Naive thymus-derived CD8-positive, alpha-beta T cell (primary cell): ENCODE measurements at places on chromosomes 1 and 21.

GRCh38 chr1:27515626-27516025, 25.7 kb upstream of the WASF2 start:
- no peak for DNase-seq

DNA sequence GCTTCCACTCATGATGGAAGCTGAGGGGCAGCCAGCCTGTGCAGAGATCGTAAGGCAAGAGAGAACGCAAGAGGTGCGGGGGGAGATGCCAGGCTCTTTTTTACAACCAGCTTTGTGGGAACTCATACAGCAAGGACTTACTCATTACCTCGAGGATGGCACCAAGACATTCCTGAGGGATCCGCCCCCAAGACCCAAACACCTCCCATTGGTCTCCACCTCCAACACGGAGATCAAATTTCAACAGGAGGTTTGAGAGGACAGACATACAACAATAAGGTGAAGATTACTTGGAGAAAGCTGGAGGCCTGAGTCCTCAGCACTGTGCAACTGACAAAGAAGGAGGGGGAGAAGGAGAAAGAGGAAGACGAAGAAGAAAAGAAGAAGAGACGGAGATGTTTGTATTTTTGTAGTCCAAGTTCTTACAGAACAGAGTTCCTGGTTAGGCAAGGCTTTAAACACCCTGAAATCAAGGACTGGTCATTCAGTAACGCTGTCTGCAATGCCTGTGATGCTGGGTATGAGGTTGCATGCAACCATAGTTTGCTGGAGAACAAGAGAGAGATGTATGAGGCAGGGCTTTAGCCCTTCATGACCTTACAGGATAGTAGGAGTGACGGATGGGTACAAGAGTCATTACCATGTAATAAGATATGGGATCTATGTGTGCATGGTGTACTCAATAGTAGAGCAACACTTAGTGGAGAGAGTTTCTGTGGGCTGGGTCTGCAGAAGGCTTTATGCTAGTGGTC, 19.7 kb upstream of the GALNT2 start:
- DNase-seq, result no peak

GRCh38 chr1:180213401-180214170, 16.5 kb upstream of the LHX4 start:
- DNase-seq, result no peak

DNA sequence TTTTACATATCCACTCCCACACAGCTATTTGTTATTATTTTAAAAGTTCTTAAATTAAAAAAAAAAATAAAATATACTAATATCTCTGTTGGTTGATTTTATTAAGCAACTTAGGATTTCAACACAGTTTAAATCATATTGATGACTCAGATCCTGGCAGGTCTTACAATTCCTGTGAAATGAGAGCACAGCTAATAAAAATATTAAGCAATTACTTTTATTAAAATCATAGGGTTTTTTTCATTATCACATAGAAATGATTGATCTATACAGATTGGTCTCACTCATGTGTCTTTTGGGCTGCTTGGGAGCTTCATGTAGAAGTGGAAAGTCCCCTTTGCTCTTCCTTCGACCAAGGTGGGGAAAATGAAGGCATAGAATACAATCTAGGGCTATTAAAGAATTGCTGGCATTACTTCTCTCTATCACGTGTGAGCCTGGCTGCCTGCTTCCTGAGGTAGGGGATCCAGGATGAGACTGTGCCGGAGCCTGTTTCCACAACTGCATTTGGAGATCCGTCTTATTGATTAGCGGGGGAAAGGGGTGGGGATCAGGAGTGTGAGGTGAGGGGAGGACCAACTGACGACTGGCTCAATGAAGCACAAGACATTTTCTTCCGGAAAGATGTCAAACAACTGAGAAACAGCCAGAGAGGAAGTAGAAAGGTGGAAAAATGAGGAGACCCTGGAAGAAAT, 858.0 kb downstream of the USP25 start:
- DNase-seq, result no peak

- no peak for DNase-seq
Observed at GRCh38 chr21:36962098-36962780, 4.2 kb downstream of the HLCS start.

GRCh38 chr1:151990856-151991198, 2.8 kb downstream of the S100A10 start:
- DNase-seq, result no peak

DNA sequence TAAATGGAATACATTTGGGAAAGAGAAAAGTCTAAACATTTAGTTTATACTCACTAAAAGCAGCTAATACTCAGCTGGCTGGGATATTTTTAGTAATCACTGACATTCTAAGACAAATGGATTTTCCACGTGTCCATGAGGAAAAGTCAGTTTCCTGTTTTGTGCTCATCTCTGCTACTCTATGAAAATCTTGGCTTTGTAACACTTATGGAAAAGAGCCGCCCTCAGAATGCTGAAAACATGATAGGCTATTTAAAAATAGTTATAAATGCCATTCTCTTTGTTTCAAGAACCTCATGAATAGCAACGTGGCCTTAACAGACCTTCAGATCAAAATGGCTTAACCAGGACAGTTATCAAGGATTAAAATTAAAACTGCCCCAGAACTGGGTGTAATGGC, 29.9 kb downstream of the MRAP start:
- no peak for DNase-seq

DNA sequence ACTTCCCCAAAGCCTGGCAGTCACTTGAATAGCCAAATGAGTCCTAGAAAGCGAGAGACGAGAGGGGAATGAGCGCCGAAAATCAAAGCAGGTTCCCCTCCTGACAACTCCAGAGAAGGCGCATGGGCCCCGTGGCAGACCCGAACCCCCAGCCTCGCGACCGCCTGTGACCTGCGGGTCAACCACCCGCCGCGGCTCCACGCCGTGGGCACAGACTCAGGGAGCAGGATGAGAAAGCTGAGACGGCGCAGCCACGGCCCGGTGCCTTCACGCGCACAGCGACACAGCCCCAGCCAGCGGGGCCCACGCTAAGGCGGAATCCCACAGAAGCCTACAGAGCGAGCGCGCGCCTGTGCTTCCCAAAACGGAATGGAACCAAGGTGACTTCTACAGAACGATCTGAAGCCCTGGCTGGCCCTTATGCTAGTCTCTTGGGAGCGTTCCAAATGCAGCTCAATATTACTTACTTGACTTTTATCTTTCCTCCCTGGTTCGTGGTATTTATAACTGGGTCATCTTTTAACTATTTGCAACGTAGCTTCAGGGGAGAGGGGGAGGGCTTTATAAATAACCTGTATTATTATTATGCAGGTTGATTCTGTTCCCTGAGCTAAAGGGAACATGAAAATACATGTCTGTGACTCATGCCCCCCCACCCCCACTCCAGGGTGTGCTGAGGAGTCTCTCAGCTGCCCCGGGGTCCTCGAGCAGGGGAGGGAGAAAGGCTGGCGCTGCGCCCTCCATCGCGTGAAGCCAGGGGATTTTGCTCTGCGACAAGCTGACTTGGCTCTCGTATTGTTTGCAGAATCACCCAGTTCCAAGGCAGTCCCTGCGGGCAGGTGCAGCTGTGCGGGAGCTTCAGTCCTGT, 1.7 kb downstream of the TSPEAR start:
- no peak for DNase-seq

DNA sequence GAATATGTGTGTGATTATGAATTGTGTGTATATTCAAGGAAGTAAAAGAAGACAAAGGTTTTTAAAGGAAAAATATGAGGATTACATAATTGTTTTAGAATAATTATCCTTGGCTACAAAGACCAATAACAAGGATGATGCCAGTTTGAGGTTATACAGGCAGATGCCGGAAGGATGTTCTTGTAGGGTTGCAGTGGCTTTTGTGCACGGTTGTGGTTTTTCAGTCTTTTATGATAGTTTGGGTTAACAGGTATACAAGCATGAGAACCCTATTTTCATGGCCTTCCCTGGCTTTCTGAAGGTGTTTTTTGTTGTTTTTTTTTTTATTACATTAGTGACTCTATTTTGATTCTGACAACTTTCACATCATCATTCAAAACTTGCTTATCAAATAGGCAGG, 4.9 kb downstream of the CR2 start:
- peak; percentile 79 for DNase-seq

- no peak for DNase-seq
Observed at GRCh38 chr1:40658751-40659648, 6.5 kb downstream of the RIMS3 start.

DNA sequence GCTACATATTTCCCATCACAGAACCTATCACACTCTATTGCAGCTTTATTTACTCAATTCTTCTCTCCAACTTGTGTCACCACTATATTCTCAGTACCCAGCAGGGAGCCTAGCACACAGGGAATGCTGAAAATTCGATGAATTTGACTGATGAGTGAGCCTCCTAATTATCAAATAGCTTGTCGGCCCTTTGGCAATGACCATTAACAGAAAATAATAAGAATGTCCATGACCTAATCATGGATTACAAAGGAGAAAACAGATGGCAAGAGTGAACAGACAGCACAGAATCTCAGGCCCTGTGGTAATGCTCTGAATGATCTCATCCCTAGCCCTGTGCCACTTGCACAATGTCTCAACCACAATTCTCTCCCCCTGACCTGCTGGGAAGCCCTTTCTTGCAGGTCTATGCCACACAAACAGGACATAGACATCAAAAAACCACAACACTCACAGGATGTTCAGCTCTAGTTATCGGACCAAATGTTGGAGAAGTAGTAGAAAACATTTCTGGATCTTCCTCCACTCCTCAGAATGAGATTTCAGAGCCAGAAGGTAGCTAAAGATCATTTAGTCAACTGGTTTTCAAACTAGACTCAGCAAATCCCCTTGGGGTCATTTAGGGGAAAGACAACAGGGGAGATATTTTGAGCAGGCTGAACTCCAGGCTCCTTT, 68.4 kb downstream of the LUZP1 start:
- DNase-seq, result no peak

DNA sequence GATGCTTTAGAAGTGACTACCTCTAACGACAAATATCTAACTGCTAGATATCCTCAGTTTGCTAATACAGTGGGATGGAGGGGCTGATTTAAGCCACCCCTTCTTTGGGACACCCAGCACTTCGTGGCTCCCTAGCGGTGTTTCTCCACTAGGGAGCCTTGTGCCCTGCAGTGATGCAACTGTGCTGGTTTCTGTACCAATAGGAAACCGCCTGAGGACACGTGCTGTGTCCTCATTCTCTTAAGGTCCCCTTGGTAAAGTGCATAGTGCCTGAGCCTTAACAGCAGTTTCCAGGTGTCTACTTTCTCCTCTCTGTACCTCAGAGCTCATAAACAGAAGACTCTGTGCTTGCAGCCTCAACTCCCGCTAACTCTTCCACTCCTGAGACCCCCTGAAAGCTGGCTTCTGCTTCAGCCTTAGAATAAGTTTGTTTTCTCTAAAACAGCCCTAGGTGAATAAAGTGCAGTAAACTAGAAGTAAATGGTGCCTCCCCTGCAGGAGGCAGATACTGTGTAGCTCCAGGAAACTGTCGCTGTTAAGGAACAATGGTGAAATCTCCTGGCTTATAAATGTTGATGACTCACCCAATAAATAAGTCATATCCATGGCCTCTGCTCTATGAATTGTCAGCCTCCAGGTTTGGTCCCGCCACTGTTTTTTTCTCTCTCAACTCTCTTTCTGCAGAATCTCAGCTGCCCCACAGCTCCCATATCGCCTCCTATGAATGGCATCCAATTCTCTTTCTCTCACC, 130.4 kb downstream of the AK5 start:
- no peak for DNase-seq

DNA sequence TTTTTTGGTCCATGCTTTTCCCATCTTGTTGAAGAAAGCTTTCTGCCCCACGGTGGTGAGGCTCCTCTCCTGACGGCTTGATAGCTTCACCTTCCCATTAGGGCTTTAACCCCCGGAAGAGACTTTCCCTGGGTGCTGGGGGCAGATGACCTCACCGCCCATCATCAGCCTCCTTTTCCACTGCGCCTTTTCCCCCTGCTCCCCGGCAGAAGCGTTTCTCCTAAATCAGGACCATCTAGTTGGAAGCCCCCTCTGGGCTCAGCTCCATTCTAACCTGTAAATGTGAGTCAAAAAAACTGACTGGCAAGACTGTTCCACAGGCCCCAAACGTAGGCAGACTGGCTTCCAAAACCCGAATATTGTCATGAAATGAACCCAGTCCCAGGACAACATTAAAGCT, 6.7 kb downstream of the POFUT2 start:
- DNase-seq, result no peak

DNA sequence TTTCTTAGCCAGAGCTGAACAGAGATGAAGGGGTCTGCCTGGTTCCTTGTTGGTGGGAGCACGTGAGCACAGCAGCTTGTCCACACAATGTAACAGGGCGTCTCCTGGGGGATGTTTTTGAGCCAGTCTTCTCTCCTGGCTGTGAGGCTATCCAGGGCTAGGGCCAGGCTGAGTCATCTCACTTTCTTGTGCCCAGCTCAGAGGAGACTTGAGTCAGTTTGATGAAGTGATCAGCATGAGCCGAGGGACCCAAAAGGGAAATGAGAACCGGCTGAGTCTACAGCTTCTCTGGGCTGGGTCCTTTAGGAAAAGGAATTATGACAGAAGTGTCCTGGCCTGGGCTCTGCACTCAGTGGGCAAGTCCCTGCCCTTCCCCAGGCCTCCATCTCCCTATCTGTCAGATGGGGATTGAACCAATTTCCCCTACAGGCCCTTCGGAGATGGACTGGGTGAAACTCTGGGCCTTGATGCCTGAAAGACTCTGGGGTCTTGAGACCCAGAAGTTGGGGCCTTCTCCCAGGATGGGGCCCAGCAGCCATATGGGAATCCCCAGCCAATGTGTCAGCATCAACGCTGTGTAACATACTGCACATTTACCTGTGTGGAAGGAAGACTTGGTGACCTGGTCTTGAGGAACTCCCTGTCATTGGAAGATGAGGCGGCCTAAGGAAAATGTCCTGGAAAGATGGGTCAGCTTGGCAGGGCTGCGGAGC, 36.6 kb downstream of the DMRTB1 start:
- DNase-seq, result no peak

DNA sequence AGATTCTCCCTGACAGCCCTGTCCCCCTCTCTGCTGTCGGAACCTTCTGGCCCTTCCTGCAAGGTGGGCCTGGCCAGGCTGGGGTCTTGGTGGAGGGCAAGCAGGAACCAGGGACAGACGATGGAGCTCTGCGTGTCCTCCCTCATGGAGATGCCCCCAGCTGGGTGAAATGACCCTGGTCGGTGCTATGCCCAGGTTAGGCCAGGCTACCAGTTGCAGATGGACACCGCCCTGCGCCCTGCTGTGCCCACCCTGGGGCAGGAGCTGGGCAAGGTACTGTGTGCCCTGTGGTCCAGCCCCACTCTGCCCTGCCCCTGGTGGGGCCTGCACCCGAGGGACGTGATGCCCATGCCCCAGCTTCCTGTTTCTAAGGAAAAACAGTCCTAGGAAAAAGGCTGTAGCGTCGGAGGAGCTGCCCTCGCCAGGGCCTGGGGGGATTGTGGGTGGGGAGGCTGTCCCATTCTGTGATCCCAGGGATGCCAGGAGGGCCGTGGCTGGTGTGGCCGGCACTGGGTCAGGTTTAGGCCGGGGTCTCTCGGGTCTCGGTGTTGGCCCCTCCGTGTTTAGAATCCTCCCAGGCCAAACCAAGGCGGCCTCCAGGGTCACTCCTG, 77.6 kb downstream of the MORN1 start:
- no peak for DNase-seq

GRCh38 chr1:86747304-86747703, 42.9 kb downstream of the SH3GLB1 start:
- no peak for DNase-seq

GRCh38 chr1:53733975-53734649, 4.9 kb downstream of the GLIS1 start:
- DNase-seq, result no peak

GRCh38 chr1:174914991-174915390, 84.8 kb upstream of the CACYBP start:
- DNase-seq, result no peak

GRCh38 chr1:59532102-59532501, 235.2 kb downstream of the FGGY start:
- DNase-seq, result no peak

- DNase-seq, result peak; percentile 38
Observed at GRCh38 chr1:224182057-224182865, 779 bp upstream of the DEGS1 start.
